ENCODE measurements at places on chromosomes 12 and 14. TPM values are rescaled to one million over a fixed set of nuclear protein-coding genes. Genes with fewer than 3 reads are reported as not detected.

The RPL10L gene
- total RNA-seq: not detected

The SDS gene
- 2.7 TPM for total RNA-seq

GRCh38 chr12:55706568-55707218 lies 1.0 kb downstream of the ITGA7 start:
- H3K27me3 ChIP-seq: no peaks in the 10 kb centered on the region
- DNase-seq: no peak
- no peak overlapping the region for H3K27ac ChIP-seq
- H3K36me3 ChIP-seq: no peaks in the 10 kb centered on the region

GRCh38 chr12:7171854-7172253 lies 17.6 kb upstream of the PEX5 start:
- H3K4me3 ChIP-seq: no peak overlapping the region
- no peak overlapping the region for H3K27ac ChIP-seq
- H3K36me3 ChIP-seq: no peaks in the 10 kb centered on the region

The CLEC4D gene
- 0.11 TPM for total RNA-seq

DNA sequence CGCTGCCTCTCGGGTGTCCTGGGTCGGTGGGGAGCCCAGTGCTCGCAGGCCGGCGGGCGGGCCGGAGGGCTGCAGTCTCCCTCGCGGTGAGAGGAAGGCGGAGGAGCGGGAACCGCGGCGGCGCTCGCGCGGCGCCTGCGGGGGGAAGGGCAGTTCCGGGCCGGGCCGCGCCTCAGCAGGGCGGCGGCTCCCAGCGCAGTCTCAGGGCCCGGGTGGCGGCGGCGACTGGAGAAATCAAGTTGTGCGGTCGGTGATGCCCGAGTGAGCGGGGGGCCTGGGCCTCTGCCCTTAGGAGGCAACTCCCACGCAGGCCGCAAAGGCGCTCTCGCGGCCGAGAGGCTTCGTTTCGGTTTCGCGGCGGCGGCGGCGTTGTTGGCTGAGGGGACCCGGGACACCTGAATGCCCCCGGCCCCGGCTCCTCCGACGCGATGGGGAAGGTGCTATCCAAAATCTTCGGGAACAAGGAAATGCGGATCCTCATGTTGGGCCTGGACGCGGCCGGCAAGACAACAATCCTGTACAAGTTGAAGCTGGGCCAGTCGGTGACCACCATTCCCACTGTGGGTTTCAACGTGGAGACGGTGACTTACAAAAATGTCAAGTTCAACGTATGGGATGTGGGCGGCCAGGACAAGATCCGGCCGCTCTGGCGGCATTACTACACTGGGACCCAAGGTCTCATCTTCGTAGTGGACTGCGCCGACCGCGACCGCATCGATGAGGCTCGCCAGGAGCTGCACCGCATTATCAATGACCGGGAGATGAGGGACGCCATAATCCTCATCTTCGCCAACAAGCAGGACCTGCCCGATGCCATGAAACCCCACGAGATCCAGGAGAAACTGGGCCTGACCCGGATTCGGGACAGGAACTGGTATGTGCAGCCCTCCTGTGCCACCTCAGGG lies 679 bp downstream of the ARF6 start:
- peak overlapping the region; percentile 99 for H3K27ac ChIP-seq
- no peaks in the 10 kb centered on the region for H3K27me3 ChIP-seq
- peak overlapping the region; percentile 89 for H3K4me3 ChIP-seq
- DNase-seq: peak; percentile 77

The KRT77 gene
- total RNA-seq: not detected

- H3K27me3 ChIP-seq: no peaks in the 10 kb centered on the region
- no peak for DNase-seq
- no peak overlapping the region for H3K27ac ChIP-seq
- peaks cover 13% of the 10 kb centered on the region for H3K4me1 ChIP-seq
- H3K36me3 ChIP-seq: no peaks in the 10 kb centered on the region
Observed at GRCh38 chr14:65072937-65073336, 29.4 kb downstream of the MAX start.

DNA sequence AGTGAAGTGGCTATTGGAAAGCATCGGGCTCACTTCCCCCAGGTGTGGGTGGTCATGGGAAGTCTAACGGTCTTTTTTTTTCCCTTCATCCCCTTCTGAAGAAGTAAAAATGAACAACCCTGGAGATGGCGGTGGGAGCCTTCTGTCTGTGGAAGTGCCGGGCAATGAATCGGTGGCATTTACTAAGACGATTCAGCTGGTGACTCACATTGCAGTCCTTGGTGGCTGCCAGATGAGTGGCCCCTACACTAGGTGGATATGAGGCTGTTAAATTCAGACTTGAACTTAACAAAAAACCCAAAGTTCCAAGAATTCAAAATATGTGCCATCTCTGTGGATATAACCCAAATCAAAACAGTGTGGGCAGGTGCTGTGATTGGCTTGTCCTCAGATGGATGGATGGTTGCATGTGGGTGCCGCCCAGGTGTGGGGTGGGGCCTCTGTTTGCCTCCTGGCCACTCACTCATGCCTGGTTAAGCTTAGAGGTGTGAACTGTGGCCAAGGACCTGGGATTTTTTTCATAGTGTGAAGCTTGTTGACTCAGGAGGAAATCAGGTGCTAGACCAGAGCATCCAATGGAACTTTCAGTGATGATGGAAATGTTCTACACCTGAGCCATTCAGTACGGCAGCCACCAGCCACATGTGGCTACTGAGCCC lies 176.7 kb upstream of the NOS1 start:
- DNase-seq: peak; percentile 50
- H3K36me3 ChIP-seq: no peaks in the 10 kb centered on the region
- no peaks in the 10 kb centered on the region for H3K4me1 ChIP-seq

DNA sequence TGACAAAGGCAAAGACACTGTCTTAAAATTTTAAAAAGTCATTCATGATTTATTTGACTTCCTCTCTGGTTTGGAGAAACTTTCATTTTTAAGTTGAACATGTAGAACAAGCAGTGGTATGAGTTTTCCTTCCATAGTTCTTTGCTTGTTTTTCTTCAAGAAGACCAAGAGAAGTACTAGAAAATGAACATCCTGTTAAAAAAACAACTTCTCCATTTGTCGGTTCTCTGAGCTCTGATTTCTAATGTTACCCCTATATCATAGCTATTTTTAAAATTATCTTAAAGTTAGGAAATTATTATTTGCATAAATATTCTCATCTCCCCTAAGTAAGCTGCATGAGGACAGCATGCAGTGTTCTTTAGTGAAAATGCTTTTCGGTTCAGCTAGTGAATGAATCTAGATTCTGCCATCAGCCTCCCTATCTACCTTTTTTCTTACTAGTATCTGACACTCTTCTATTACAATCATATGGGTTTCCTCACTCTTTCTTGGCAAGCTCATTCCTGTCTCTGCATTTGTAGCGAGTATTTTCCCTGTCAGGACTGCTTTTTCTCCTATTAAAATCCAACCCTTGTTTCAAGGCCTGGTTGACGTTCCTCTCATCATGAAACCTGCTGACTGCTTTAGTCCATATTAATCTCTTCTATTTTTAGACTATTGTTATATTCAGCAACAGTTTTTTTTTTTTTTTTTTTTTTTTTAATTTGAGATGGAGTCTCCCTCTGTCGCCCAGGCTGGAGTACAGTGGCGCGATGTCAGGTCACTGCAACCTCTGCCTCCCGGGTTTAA lies 15.8 kb downstream of the DIP2B start:
- H3K4me3 ChIP-seq: peak overlapping the region; percentile 25
- H3K27me3 ChIP-seq: no peaks in the 10 kb centered on the region
- peak overlapping the region; percentile 70 for H3K27ac ChIP-seq
- peaks cover 11% of the 10 kb centered on the region for H3K4me1 ChIP-seq
- no peak for DNase-seq

GRCh38 chr12:39814626-39815025 lies 195.0 kb upstream of the ABCD2 start:
- H3K36me3 ChIP-seq: no peaks in the 10 kb centered on the region
- no peak overlapping the region for H3K4me3 ChIP-seq
- no peaks in the 10 kb centered on the region for H3K4me1 ChIP-seq
- no peak overlapping the region for H3K27ac ChIP-seq

The CCT2 gene
- total RNA-seq: 196 TPM

DNA sequence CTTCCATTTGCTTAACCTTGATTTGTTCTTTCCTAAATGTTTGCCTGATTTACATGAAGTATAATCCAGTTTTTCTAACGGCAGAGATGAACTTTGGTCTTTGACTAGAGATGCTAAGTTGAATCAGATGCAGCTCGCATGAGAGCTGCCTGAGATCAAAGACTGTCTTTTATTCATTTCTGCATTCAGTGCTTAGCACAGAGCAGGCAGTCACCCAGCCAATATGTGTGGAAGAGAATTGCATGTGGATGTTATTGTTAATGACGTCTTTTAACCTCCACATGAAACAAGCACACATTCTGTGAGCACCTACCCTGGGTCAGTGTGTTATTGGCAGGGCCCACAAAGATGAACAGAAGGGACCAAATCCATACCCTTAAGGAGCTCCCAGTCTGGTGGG lies 99.2 kb downstream of the SLC5A8 start:
- H3K27me3 ChIP-seq: no peaks in the 10 kb centered on the region
- H3K4me3 ChIP-seq: no peak overlapping the region
- H3K36me3 ChIP-seq: no peaks in the 10 kb centered on the region

The PTPRR gene
- total RNA-seq: 2.6 TPM

- no peak overlapping the region for H3K4me3 ChIP-seq
- peaks cover 10% of the 10 kb centered on the region for H3K36me3 ChIP-seq
- peak; percentile 41 for DNase-seq
- no peaks in the 10 kb centered on the region for H3K4me1 ChIP-seq
Observed at GRCh38 chr12:130826151-130826801, 12.8 kb downstream of the STX2 start.

GRCh38 chr12:51779876-51780275 lies 68.6 kb downstream of the FIGNL2 start:
- H3K27me3 ChIP-seq: no peaks in the 10 kb centered on the region
- no peak for DNase-seq
- no peaks in the 10 kb centered on the region for H3K4me1 ChIP-seq
- no peaks in the 10 kb centered on the region for H3K36me3 ChIP-seq

- no peak overlapping the region for H3K4me3 ChIP-seq
- no peak for DNase-seq
- H3K27me3 ChIP-seq: no peaks in the 10 kb centered on the region
- H3K27ac ChIP-seq: no peak overlapping the region
- H3K36me3 ChIP-seq: no peaks in the 10 kb centered on the region
Observed at GRCh38 chr12:45302621-45303369, 86.9 kb downstream of the ANO6 start.

GRCh38 chr12:52529417-52529816 lies 9.2 kb upstream of the KRT5 start:
- no peaks in the 10 kb centered on the region for H3K36me3 ChIP-seq
- H3K4me1 ChIP-seq: no peaks in the 10 kb centered on the region
- DNase-seq: no peak
- no peak overlapping the region for H3K27ac ChIP-seq
- no peaks in the 10 kb centered on the region for H3K27me3 ChIP-seq

DNA sequence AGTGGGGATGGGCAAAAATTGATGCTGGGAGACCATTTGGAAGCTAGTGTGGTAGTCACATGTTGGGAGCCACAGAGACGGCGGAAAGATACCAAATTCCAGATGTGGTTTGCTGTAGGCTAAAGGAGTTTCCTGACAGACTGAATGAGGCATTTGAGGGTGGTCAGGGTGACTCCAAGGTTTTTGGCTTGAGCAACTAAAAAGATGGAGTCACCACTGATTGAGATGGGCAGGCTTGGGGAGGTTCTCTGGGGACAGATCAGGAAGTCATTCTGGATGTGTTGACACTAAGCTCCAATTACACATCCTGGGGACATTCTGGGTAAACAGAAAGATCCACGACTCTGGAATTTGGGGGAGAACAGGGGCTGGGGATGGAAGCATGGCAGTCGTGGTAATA lies 15.5 kb upstream of the SERPINA9 start:
- no peak overlapping the region for H3K4me3 ChIP-seq
- no peak for DNase-seq
- H3K27ac ChIP-seq: no peak overlapping the region
- no peaks in the 10 kb centered on the region for H3K36me3 ChIP-seq

Measured in adrenal gland (tissue), 19 donors.